ENCODE measurements at places on chromosomes 7 and 10.

- DNase-seq: no peak
Measured at GRCh38 chr7:16609842-16610450, 35.6 kb downstream of the ANKMY2 start.

DNA sequence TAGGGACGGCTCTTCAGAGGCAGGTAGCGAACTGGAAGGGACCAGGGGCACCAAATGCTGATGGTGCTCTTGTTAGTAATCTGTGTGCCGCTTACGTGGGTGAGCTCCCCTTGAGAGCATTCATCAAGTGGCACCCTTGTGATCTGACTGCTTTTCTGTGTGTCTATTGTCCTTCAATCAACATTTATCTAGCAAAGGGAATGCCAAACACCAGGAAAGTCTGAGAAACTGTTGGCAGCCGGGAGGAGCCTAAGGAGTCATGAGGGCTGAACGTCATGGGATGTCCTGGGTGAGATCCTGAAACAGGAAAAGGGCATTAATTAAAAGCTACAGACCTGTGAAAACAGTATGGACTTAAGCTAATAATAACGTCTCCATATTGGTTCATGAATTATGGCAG is 733.1 kb downstream of the TYW1 start:
- DNase-seq: no peak

GRCh38 chr10:22427890-22428571 is 82.7 kb downstream of the SPAG6 start:
- DNase-seq: no peak

GRCh38 chr10:57513637-57514036 is 754.1 kb downstream of the IPMK start:
- no peak for DNase-seq

DNA sequence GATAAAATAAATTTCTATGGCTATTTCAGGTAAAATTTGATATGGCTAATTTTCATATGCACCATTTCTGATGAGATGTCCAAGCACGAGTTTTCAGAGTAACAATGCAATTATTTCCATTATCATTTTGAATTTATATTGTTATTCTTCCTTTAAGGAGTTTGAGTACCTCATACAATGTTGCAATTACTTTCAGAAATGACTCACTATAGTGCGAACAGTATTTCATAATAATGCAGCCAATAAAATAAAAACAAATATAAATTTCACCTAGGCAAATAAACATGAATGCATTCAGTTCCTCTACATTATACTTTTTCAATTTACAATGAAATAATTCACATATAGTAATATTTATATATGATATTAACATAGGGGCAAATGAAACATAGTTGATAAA is 78.8 kb upstream of the LRRN3 start:
- DNase-seq: no peak

GRCh38 chr10:48460182-48460581 is 144.7 kb downstream of the ARHGAP22 start:
- no peak for DNase-seq

DNA sequence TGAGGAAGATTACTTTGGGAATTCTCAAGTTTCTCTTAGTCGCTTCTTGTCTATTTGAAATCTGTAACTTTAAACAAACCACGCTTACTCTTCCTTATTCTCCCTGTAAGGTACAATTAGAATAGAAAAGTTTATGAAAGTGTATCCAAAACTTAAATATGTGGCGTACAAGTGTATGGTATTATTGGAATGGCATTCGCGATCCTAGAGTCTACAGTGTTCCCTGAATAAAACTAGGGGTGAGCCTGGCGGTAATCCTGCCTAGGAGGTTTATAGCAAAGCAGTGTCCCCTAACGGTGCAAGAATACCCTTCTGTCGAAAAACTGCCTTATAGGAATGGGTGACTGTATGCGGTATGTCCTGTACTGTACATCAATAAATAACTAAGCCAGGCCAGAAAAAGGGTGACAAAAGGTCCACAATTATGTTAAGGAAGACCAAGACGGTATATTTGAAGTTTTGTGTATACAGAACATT is 1.2 kb downstream of the TASOR2 start:
- no peak for DNase-seq

- DNase-seq: no peak
Measured at GRCh38 chr7:92827464-92828120, 8.8 kb downstream of the CDK6 start.

DNA sequence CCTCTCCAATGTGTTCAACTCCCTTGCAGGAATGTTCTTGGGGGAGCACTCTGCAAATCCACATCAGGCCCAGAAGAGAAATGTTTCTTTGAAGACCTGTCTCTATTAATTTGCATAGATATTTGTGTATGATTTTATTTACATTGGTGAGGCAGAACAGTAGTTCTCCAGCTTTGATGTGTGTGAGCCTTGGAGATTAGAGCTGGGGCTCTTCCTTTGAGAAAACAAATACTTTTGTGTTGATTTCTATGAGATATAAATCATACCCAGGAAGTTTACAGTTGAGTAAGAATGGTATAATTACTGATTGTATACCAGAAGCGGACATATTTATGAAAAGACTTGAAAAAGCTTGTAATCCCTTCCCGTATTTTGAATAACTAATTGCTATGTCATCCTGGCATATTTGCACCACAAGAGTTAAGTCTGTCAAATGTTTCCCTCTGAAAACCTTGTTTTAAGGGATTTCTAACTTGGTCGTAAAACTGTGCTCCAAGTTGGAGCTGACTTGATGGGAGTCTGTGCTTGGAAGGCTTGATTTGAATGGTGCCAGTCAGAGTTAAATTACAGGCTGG is 468.5 kb downstream of the LRMDA start:
- DNase-seq: no peak

DNA sequence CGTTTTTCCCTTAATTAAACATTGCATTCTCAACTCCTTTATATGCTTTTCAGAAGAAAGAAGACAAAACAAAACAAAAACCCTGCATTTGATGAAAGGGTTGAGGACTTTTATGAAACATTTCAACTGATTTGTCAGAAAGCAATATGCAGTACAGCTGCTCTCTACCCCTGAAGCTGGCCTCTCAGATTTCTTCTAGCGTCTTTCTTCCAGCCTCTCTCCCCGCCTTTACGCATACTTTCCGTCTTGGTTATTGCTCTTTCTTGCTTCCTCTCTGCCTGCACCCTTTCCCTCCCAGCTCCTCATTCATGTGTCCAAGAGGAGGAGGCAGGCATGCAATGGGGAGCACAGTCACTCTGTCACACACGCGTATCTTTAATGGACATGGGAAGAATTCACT is 91.0 kb upstream of the COL1A2 start:
- DNase-seq: no peak

GRCh38 chr10:125091891-125092290 is 68.5 kb downstream of the CTBP2 start:
- DNase-seq: no peak

DNA sequence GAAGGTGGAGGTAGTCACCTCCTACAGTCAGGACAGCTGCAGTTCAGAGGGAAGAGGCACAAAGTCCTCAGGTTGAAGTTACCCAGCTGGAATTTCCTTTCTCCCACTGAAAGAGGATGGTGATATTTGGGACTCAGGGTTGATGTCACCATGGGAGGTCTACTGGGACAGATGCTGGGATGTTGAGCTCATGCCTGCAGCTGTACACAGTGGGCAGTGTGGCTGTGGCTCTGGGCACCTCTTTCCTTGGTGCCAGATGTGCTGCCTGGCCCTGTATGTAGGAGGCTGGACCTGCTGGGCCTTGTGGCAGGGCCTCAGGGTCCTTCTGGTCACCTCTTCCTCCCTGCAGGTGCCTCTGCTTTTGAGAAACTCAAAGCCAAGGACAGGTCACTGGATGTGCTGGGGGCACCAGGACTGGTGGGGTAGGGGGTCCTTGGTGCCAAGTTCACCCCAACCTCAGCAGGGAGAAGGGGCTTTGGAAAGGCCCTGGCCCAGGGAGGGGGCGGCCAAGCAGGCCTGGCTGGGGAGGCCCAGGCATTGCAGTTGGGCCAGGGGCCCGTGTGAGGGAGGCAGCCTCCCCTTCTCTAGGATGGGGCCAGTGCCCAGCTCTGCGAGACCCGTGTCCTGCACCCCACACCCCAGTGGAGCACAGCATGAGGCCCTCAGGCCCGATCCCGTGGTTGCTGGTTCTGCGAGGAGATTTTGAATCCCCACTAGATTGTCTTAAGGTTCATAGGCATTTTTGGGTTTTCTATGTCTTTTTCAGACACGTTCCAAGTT is 103.1 kb downstream of the BMS1 start:
- DNase-seq: no peak

Measured in stimulated activated CD8-positive, alpha-beta memory T cell treated with anti-CD3 and anti-CD28 coated beads, Interleukin-4, amount 100 ng/mL, for 24 hours (primary cell).